HCEC 1CT (cell line): ENCODE measurements at places on chromosomes 13 and 19.

DNA sequence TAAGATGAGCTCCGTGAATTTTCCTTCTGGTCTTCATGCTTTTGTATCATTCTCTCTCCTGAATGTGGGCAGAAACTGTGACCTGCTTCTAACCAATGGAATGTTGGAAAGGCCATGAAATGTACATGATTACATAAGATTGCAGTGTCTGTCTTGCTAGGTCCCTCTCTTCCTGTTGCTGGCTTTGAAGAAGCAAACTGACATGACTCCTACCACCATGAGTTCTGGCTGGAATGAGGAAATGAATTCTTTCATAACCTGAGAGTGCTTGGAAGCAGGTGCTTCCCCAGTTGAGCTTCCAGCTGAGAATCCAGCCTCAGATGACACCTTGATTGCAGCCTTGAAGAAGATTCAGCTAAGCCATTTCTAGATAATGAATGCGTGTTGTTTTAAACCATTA is 275.0 kb upstream of the MIR17HG start:
- no peak for DNase-seq

GRCh38 chr13:42369071-42369797 is 97.3 kb downstream of the AKAP11 start:
- DNase-seq, result no peak

GRCh38 chr19:1608359-1609102 is 3.3 kb upstream of the UQCR11 start:
- no peak for DNase-seq

GRCh38 chr19:45339629-45340028 is 921 bp upstream of the KLC3 start:
- DNase-seq, result no peak

DNA sequence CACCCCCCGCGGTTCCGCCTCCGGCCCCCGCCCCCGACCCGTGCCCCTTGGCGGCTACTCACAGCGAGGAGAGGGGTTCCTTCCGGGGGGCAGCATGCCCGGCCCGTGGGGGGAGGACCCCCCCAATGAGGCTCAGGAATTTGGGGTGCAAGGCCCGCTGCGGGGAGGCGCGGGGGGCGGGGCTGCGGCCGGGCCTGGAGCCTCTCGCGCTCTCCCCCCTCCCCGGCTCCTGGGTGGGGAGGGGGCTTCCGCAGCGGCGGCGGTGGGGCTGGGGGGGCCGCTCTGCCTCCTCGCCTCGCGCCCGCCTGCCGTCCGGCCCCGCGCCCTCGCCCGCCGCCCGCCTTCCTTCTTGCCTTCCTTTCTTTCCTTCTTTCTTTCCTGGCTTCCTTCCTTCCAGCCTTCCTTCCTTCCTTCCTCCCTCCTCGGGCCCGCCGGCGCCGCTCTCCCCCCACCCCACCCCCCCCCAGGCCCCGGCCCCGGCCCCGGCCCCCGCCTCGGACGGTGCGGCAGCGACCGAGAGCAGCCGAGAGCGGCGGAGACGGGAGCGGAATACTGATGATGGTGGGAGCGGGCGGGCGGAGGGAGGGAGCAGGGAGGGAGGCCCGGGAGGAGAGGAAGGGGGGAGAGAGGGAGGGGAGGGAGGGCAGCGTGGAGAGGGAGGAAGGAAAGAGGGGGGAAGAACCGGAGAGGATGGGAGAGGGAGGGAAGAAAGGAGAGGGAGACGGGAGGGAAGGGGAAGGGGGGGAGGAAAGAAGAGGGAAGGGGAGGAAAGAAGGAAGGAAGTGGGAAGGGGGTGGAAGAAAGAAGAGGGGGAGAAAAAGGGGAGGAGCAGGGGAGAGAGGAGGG is at the start of gene LRRC4B:
TSS of gene LRRC4B (minus strand) at position 554 of the 846 bp plus-strand sequence. CDS start 19,597 bp downstream, outside the sequence.
- DNase-seq, result no peak

GRCh38 chr13:27967203-27967735 is 1.8 kb downstream of the CDX2 start:
- no peak for DNase-seq
